ENCODE measurements at places on chromosomes 6 and 20.

DNA sequence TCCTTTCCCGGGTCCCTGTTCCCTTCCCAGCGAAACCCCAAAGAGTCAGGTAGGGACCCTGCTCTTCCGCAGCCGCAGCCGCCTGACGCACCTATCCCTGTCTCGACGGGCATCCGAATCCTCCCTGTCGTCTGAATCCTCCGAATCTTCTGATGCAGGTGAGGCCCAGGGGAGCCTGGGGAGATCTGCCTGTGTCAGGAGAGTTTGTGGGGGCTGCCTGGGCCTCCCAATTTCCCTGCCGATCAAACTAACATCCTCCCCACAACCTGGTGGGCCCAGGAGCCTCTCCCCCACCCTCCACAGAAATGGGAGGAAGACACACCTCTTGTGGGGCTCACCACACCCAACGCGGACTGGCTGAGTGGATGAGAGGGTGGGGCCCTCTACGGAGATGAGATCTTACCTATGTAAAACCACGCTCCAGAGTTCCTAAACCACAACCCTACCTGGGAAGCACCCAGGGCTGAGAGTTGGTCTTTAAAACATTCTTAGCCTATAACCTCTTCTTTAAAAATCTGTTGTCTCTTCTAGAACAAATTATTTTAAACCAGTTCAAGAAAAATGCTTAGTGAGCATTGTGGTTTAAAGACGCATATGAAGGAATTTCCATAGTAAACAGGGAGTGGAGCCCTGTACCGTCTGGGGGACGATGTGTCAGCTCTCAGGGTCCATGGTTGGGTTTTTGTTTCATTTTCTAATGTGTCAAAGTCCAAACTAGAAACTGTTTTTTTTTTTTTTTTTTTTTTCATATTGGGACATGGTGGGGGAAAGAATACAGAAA, 1.7 kb downstream of the CDC25B start:
- DNase-seq: no peak

- no peak for DNase-seq
Observed at GRCh38 chr6:111579816-111580215, 25.9 kb downstream of the TRAF3IP2 start.

DNA sequence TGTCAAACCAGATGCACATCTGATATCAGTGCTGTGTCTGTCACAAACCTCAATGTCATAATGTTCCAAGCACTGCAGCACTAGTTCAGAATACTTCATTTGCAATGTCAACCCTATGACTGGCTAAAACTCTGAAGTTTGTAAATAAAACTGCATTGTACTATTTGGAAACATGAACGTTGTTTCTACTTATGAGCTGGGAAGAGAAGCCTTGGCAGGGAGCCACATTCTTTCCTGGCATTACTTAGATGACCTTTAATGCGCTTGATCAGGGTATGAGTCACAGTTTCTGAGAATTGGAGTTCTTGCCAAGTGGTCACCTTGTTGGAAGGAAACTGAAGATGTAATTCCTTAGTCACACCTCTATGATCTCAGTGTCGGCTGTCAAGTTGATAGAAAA, 664.8 kb upstream of the MMS22L start:
- no peak for DNase-seq

- no peak for DNase-seq
Observed at GRCh38 chr6:39565956-39566355, 159.3 kb downstream of the KIF6 start.

- DNase-seq: no peak
Observed at GRCh38 chr6:137570393-137570792, 76.2 kb upstream of the OLIG3 start.

DNA sequence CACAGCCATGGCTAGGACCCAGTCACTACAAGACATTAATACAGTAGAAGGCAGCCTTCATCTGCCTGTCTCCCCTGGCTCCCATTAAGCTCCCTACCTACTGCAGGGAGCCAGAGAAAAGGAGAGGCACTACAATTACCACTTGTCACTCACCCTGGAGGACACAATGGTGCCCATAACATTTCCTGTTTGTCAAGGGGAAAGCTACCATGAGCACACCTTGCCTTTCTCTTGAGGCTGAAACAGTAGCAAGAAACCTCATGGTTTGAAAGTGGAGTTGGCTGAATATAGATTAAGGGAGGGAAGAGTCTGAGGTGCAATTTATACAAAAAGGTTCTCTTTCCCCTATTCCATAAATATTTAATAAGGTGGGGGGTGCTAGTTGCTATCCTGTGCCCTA, 27.9 kb downstream of the STK38 start:
- no peak for DNase-seq

- DNase-seq: no peak
Observed at GRCh38 chr6:11315743-11316437, 83.4 kb upstream of the NEDD9 start.

DNA sequence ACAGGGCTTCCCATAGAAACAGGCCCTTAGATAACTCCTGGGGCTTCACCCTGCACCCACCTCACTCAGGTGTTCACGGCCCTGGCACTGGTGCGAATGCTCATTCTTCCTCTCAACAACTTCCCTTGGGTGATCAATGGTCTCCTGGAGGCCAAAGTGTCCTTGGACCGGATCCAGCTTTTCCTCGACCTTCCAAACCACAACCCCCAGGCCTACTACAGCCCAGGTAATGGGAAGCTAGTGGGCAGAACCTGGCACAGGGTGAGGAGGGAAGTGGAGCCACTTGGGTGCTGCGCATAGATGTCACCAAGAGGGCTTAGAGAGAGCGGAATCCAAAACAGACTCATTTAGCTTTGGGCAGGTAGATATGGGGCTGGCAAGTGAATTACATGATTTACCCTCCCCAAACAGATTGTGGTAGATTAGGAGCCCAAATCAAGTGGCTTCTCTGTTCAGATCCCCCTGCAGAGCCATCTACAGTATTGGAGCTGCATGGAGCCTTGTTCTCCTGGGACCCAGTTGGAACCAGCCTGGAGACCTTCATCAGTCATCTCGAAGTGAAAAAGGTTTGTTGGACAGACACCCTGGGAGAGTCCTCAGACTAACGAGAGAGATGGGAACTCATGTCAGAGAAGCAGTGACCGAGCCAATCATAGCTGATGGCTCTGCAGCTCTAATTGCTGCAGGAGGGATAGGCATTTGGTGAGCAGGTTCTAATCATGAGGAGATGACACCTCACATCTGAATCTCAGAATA, 8.5 kb downstream of the ABCC10 start:
- DNase-seq: no peak

DNA sequence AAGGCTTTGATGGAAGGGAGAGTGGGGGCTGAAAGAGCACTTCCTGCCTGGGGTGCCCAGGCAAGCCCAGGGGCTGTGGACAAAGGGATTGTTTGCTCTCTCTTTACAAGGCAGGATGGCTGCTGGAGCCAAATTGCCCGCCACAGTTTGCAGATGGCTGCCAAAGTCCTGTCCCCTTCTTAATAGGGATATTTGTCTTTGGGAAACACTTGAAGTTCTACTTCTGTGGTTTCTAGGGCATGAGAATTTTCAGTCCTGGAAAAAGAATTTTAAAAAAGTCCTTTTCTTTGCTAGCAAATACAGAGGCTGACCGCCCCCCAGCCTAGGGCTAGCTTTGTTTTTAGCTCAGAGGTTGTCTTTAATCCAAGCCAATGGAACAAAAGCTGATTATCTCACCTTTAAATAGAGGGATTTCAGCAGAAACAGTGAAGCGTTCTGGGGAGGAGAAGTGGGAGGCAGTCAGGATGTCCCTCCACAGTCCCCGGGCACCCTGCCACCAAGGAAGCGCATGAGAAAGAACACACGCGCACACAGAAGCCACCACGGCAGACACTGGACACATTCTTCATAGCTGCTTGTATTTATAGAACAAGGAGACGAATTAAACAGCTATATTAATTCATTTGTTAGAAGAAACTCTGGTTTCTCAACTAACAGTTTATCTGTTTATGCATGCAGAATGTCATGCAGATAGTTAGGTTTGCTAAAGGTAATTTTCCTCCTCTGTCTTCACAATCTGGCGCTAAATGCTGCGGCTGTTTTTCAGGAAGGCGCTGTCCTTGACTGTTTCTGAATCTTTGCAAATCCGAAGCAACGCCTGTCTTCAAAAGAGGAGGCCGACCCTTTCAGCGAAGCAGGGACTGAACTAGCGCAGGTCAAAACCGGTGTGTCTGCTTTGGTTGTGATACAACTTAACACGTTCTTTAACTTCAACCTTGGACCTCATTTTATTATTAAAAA, 736.9 kb downstream of the QKI start:
- no peak for DNase-seq

DNA sequence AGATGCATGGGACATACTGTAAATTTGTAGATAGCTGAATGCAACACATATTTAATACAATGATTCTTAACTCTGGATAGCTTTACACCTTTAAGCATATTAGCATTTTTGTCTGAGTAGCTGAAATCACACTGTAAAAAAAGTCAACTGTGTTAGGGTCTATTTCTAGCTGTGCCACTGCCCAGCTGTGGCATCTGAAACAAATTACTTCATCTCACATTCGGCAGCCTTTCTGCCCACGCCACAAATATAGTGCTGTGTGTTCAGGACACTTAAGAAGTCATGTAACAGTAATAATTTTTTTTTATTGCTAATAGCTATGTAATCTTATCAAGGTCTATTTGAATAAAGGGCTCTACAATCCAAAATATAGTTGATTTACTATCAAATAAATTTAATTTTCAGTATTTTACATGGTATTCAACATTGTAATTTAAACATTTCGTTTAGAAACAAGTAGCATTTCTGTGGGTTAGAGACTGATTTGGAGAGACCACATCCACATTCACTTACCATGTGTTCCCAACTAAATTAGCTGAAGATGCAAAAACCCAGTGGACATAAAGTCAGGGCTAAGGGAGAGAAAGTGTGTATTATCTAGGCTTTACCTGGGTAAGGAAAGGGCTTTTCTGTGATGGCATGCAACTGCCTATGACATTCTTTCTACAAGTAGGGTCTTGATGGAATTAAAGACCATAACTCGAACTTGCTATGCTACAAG, 276.7 kb downstream of the PLCB1 start:
- DNase-seq: no peak

DNA sequence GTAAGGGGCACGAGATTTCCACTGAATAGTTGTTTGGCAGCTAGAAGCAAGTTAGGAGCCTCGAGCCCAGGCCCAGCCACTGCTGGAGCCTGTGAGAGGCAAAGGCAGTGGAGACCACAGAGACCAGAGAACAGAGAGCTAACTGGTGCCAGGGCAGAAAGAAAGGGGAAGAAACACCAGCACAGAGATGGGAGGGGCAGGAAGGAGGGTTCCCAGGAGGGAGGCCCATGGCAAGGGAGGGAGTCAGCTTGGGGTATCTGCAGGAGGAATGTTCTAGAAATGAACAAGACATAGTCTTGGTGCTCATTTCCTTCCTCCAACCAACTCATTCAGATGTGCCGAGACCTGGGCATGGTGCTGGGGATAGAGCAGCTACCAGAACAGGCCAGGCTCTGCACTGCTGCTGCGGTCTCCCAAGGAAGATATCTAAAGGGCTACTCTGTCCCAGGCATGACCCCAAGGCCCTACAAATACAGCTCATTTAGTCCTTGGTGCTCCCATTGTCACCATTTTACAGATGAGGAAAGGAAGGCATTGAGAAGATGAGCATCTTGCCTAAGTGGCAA, 10.7 kb downstream of the ANGPT4 start:
- peak; percentile 60 for DNase-seq

GRCh38 chr6:32086661-32087573, 22.2 kb downstream of the TNXB start:
- DNase-seq: peak; percentile 39

DNA sequence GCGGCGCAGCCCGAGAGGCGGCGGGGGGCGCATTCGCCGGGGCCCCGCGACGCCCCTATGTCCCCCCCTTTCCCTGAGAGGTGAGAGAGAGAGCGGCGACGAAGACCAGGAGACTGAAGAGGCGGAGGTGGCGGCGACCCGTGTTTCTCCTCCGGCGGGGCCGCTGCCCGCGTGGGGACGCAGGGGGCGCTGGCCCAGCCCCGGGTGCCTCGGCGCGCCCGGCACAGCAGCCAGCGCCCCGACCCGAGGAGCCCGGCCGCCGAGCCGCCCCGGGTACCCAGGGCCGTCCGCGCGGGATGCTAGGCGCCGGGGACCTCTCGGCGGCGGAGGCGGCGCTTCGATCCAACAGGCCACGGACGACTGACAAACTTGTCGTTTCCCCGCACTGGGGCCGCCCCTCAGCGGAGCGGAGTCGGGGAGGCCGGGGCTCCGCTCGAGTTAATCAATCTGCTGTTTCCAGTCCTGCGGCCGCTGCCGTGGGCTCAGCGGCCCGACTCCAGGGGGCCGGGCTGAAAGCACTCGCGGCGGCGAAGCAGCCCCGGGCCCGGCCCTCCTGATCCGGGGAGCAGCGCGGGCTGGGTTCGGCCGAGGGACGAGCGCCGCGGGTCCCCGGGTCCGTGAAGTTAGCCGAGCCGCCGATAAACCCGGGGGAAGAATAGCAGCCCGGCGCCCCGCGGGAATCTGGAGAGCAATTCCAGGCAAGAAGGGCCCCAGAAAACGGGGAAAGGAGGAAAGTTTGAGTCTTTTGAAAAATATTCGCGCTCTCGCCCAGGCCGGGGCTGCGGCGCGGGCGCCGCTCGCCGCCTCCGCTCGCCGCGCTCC, 631 bp downstream of the MDGA1 start:
- no peak for DNase-seq

DNA sequence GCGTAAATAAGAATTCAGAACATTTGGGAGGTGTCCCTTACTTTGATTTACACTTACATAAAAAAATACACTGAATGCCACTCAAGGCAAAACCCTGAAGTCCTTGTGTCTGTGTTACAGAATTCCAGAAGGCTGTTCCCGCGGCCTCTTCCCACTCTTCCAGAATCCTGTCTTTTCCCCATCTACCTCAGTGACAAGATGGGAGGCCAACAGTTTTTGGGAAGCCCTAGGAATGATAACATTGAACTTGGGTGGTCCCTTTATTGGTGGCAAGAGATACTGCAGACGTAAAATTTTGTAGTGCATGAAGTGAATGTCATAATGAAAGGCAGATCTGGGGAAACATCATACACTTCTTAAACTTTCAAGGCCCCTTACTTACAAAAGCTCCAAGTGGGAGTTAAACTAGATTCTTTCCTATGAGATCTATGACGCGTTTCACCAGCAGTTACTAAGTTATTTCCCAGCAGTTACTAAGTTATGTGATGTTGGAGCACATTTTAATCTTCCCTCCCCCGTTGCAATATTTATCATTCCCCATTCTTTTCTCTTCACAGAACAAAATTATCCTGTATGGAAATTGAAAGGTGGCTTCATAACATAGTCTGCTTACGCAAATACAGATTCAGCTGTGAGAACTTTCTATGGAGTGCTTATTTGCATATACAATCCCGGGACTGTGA, 79.5 kb downstream of the BCAS1 start:
- DNase-seq: no peak

GRCh38 chr6:80457439-80457933, 351.0 kb downstream of the BCKDHB start:
- DNase-seq: peak; percentile 47

GRCh38 chr6:46220352-46221221, 49.8 kb upstream of the ENPP5 start:
- peak; percentile 22 for DNase-seq
